Thyroid gland (tissue), 4 donors: ENCODE measurements at places on chromosomes 7 and 10. TPM values are rescaled to one million over a fixed set of nuclear protein-coding genes. Genes with fewer than 3 reads are reported as not detected.

- no peak for DNase-seq
- no peaks in the 10 kb centered on the region for H3K36me3 ChIP-seq
- no peak overlapping the region for H3K27ac ChIP-seq
- no peaks in the 10 kb centered on the region for H3K27me3 ChIP-seq
- no peak overlapping the region for H3K4me3 ChIP-seq
Observed at GRCh38 chr7:47830015-47830414, 118.3 kb downstream of the PKD1L1 start.

DNA sequence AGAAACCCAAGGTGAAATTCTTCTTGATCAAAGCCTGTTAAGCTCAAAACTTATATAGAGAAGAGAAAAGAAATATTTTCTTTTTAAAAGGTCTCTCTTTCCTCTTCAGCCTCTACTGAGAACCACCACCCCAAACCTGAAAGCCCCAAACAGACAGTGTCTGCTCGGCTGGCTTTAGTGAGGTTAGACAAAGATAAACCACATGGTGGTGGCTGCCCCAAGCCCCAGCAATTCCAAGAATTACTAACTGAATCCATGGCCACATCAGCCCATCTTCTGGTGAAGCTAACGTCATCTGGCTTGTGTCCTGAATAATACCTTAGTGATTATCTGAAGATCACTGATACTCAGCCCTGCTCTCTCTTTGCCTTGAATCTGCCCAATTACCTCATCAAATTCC lies 275.0 kb downstream of the ELMO1 start:
- H3K27me3 ChIP-seq, result no peaks in the 10 kb centered on the region
- H3K36me3 ChIP-seq, result peaks cover 7% of the 10 kb centered on the region
- no peak for DNase-seq
- H3K4me3 ChIP-seq, result no peak overlapping the region
- H3K27ac ChIP-seq, result no peak overlapping the region

Gene RNF133
- 2.3 TPM for total RNA-seq

Gene AKR1D1
- not detected for total RNA-seq

Gene CAMK2B
- 18.1 TPM for total RNA-seq

Gene PHTF2
- total RNA-seq, result 27.6 TPM

Gene SUN3
- not detected for total RNA-seq
